ENCODE measurements at places on chromosomes 4 and X.
A peak's percentile ranks its signal among the peaks of the same experiment; 100 is the strongest.

DNA sequence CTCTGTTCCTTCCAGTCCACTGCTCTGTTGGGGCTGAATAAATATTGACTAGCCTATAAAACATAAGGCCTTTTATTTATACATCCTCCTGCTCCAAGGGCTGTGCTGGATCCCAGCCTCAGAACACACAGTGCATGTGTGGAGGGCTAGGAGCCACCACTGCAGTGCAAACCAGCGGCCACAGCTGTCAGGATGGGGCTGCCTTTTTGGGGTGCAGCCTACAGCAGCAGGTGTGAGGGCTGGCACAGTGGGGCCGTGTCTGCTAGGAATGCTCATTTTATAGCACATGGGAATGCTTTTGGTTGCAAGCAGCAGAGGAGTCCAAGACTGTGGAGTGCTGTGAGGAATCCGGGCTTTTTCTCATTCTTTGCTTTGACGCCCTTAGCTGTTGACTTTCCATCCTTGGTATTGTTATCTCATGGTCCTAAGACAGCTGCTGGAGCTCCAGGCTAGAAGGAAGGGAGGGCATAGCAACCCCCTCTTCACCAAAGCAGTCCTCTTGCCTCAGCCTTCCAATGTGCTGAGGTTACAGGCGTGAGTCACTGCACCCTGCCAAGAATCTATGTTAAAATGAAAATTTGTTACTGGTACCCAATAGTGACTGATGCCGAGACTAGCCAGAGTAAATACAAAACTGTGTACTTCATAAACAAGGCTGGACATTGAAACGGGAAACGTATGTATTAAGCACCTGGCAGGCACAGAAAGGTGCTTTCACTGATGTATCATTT, 334.3 kb upstream of the GATB start:
- DNase-seq: peak; percentile 55

DNA sequence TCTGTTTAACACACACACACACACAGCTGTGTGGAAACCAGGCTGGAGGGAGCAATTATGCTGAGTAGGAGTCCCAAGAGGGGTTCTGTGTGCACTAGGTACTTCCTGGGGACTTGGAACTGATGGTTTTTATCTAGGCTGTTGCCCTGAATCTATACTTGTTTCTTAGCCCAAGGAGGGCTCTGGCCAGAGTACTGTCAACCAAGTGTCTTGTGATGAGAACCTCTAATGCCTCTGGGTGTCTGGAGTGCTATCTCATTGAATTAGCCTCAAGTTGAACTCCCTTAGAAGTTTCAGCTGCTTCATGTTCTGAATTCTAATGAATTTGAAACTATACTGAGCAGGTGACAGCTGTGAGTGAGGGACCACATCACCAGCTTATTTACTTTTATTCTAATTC, 16.6 kb downstream of the ARHGAP24 start:
- DNase-seq: peak; percentile 12

GRCh38 chr4:169582203-169582602, 30.2 kb downstream of the NEK1 start:
- DNase-seq: no peak

- DNase-seq: no peak
Measured at GRCh38 chr4:42398871-42399331, 1.6 kb downstream of the SHISA3 start.

DNA sequence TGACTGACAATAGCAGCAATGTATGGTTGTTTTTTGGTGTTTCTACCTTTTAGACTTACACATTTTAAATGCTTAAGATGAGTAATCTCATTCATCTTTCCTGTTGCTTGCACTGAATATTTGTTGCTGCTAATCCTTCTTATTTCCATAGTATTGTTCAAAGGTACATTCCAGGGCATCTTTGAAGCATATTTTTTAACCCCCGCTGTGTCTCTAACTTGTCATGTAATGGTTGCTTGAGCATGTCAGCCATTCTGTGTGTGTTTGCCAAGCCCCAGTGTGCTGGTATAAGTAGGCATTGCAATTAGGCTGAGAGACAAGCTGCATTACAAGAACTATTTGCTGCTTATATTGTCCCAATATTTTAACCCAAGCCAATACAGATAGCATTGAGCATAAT, 87.9 kb downstream of the IL1RAPL1 start:
- DNase-seq: no peak

DNA sequence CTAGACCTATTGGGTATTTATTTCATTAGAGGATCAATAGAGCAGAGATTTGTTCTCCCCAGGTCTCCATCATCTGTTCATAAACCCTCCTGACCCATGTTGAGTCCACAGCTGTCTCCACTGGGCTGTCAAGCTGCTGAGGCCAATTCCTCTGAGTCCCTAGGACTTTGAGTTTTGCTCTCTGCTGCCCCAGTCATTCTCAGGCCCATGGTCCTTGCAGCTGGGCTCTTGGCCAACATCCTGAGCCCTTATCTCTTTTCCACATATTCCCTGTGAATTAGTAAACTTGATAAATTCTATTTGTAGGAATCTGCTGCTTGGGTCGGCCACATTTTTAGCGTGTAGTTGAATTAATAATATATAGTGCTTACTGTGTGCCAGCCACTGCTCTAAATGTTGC, 41.9 kb downstream of the FHL1 start:
- DNase-seq: no peak

- DNase-seq: no peak
Measured at GRCh38 chr4:82469791-82470345, 39.5 kb downstream of the ENOPH1 start.

DNA sequence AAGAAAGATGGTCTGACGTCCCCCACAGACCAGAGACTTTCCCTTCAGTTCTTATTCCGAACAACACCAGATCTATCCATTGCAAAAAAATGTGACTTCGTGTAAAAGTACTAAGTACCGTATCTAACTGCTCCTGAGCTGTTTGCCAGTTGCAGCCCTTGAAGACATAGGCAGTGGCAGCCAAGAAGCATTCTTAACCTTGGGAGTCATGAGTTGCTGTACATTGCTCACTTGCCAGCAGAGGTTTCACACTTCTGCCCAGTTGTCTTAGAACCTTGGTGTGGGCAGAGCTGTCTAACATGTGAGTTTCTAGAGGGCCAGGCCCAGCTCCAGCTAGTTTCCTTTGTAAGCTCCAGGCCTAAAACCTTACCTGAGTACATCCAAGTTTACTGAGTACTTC, 10.5 kb upstream of the CHRDL1 start:
- no peak for DNase-seq

DNA sequence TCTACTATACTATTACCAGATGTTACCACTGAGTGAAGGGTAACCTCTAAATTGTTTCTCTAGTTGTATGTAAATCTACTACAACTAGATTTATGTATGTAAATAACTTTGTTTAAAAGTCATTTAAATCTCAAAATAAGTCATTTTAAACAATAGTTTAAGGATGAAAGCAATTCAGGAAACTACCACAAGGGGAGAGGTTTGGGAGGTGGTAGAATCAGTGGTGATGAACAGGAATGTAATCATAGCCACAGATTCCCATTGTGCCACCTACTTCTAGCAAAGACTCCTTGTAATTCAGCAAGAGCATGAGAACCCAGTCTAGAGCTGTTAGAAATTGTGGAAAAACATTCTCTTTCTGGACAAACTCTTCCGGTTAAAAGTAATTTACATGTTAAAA, 234.6 kb downstream of the SLC7A11 start:
- DNase-seq: no peak

DNA sequence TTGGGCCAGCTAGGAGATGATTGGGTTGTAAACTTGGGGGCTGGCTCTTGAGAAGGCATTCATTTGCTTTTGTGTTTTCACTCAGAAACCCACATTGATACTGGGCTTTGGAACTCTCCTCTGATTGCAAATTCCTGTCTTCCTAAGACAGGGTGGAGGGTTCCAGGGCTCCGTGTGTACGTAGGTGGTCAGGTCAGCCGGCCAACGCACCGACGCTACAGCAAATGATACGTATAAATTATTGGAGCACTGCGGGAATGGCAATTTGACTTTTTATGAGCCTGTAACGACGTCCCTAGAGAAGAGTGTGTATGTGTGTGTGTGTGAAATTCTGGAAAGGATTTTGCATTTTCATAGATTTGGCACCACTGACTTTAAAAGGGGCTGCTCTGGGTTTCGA, 236.9 kb downstream of the SHOX start:
- DNase-seq: no peak

- peak; percentile 4 for DNase-seq
Measured at GRCh38 chrX:135345107-135345589, 35.9 kb downstream of the ETDC start.

- DNase-seq: no peak
Measured at GRCh38 chrX:150870029-150870428, 28.4 kb downstream of the CD99L2 start.

DNA sequence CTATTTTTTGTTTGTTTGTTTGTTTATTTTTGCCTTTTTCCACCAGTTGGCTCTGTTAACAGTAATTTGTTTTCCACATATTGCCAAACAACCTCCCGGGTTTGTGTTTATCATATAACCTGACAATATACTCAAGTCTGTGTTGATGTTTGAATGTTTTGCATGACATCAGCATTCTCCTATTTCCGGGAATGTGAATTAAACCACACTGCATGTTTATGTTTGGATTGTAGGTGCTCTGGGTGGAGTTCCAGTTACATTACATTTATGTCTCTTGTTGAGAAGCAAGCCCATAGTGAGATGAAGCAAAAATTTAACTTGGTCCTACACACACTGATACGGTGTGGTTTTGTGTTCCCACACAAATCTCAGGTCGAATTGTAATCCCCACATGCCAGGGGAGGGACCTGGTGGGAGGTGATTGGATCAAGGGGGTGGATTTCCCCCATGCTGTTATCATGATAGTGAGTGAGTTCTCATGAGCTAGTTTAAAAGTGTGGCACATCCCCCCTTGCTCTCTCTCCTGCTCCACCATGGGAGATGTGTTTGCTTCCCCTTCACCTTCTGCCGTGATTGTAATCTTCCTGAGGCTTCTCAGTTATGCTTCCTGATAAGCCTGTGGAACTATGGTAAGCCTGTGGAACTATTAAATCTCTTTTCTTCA, 54.4 kb upstream of the CLNK start:
- DNase-seq: no peak

DNA sequence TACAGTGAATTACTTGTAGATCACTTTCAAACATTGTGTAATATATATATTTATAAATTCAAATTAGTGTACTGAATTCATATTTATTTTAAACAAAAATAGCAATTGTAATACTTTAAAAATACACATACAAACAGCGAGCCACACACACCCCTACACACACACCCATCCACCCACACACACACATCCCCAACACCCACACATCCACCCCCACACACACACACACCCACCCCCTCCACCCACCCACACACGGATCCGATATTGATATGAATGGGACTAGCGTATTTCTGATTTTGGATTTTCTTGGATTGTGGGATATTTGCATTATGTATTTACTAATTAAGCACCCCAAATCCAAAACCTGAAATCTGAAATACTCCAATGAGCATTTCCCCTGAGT, 451.2 kb downstream of the PCDH7 start:
- no peak for DNase-seq

- DNase-seq: no peak
Measured at GRCh38 chr4:65845199-65845773, 175.0 kb upstream of the EPHA5 start.

GRCh38 chr4:45082101-45082500, 355.7 kb upstream of the GNPDA2 start:
- DNase-seq: no peak

DNA sequence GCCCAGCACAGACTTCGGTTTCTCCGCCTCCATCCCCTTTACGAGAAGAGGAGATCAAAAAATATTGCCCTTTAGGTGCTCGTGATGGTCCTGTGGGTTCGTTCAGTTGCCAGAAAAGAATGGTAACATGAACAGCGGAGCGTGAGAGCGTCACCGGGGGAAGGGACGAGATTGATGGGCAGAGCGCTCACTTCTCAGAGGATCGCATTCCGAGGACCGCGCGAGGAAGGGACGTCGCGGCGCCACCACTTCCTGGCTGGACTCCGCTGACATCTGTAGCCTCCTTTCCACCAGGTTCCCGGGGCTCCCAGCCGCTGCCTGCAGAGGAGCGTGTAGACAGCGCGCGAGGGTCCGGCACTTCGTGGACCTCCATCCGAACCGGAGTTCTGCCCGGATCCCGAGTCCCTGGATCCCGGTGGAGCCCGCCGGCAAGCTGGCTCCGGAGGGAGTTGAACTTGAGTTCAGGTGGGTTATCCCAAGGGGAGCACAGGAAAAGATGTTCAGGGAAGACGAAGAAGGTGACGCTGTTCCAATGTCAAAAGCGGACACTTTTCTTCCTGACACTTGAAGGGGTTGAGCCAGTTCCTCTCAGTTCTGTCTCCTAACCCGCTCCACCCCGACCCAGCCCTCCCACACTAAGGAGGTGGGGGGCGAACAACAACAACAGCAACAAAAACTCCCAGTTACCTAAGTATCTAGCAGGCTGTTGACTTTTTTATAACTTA, 484 bp downstream of the GALNTL6 start:
- no peak for DNase-seq

DNA sequence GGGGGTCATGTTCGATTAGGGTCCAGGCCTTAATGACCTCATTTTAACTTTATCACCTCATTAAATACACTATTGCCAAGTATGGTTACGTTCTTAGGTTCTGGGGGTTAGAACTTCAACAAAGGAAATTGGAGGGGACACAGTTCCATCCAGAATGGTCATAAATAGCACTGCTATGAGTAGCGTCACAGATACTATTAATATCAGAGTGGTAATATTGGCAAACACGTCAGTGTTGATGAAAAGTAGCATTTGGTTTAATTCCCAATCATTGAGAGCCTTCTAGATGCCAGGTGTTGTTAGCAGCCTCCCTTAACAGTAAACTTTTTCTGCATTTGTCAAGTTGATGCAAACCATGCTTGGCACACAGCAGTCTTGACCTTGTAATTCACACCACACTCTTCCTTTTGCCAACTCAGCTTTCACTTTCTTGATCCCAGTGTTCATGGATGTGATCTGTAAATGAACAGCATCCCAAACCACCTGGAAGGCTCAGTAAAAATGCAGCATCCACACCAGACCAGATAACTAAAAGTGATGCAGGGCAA, 912.5 kb upstream of the TENM3 start:
- DNase-seq: no peak

DNA sequence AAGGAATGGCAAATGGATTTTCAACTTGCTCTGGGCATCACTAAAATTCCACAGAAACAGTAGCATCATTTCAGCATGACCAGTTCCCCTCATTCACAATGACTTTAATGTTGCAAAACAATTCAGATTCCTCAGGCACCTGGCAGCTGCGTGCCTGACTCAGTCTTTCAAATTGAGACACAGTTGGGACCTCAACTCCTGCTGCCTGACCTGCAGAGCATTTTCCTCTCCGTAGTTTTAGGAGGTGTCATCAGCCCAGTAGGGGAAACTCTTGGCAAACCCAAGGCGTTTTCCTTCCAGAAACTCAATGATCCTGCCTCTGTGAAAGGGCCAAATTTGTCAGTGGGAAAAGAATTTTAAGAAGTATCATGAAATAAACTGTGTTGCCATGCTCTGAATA, 388.9 kb downstream of the SPRY1 start:
- DNase-seq: no peak

DNA sequence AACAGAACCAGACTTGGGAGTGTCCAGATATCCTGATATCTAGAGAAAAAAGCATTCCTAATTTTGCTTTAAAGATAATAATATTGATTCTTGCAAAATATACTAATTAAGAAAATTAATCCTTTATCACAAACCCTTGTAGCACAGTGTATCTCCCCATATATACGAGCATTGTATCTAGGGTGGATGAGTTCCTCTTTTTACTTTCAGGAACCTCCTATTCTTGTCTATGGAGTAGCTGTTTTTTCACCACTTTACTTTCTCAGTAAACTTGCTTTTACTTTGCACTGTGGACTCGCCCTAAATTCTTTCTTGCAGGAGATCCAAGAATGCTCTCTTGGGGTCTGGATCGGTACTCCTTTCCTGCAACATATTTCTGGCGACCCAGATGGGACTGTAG, 103.9 kb downstream of the GLUD2 start:
- DNase-seq: no peak
